T-helper 9 cell (primary cell): ENCODE measurements at places on chromosomes 11 and 22.

GRCh38 chr11:119316016-119316728, 758 bp downstream of the MCAM start:
- no peak for DNase-seq

GRCh38 chr11:117876341-117877119, at the start of gene FXYD6:
TSS of gene FXYD6 (minus strand) at chr11:117876658. CDS start at chr11:117842776, 33,882 bp downstream.
- no peak for DNase-seq

DNA sequence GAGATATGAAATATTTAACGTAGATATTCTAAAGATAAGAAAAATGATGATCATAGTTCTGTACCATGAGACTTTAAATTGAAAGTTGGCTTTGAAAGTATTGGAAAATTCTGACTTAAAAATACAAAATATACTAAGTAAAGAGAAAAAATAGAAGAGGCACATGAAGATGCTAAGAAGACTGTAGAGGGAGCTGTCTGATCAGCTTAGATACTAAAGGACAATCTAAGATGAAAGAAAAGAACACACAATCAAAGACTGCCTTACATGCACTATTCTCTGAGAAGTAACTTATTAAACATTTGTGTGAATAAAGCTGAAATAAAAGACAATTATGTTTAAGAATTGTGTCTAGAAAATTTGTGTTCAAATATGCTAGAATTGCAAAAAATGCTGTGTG, 55.1 kb downstream of the RBMXL2 start:
- DNase-seq = no peak

DNA sequence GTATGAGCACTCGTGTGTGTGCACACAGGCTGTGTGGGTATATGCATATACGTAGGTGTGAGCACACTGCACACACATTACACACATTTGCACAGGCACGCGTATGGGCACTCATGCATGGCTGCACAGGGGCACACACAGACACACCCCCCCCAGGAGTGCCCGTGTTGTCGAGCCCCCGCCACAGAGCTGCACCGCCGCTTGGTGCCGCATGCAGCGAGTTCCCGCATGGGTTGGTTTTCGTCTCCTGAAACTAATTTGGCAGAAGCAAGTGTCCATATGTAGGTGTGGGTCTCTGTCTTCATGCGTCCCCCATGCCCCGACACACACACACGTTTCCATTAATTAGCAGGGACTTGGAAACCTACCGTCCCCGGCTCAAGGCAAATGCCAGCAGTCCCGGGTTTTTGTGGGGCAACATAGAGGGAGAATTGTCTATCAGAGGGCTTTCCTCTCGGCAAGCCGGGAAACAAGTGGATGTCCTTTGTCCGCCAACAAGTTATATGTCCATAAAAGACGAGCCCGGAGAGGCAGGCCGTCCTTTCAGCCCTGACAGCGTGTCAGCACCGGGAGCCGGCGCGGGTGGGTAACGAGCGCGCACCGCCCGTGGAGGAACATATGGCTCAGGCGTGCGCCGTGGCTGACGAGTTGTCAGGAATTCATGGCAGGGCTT, 1291.7 kb downstream of the BRD1 start:
- no peak for DNase-seq

GRCh38 chr11:3139086-3139440, 26.0 kb downstream of the OSBPL5 start:
- no peak for DNase-seq

DNA sequence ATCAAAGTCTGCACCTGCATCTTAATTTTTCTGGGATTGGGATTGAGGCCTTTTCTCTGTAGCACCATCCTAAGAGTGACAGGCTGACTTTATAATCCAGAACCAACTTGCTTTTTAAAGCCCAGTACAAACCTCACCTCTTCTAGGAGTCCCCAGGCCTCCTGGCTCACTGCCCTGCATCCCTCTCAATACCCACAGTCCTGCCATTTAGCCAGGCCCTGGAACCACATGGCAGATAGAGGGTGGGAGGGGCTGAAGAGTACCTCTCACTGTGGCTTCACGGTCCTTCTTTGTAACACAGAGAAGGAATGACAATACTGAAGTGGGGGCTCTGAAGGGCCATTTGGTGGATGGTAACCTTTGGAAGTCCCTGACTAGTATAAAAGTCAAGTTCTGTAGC, 63.5 kb upstream of the PHOX2A start:
- DNase-seq = no peak

DNA sequence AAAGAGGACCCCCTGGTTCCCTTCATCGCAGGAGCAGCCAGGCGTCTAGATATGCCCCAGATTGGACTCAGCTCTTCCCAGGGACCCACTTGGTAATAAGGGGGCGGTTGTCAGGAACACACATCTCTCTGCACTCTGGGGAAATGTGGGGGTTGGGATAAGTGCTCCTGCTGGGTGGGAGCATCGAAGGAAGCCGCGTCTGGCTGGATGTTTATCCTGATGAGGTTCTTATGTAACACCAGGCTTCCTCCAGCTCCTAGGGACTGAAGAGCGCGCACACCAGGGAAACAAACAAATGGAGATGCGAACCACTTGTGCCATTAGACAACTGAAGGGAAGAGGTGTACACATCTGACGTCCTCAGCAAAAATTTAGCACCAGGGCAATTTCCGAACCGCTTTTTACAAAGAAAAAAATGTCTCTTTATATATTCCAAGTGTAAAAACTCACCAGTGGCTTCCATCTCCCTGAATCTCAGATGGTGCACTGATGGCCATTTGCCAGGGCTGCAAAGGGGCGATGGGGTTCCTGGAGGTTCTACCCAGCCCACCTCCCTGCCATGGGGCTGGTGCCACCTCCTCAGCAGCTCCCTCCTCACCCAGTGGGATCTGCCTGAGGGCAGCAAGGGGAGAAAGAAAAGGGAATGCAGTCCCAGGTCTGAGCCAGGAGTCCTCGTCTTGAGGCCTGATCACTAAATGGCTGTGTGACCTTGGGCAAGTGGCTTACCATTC, 89.4 kb downstream of the PKNOX2 start:
- DNase-seq = no peak

- DNase-seq = no peak
These were observed 1.7 kb downstream of the TRPT1 start for GRCh38 chr11:64224151-64224890.

DNA sequence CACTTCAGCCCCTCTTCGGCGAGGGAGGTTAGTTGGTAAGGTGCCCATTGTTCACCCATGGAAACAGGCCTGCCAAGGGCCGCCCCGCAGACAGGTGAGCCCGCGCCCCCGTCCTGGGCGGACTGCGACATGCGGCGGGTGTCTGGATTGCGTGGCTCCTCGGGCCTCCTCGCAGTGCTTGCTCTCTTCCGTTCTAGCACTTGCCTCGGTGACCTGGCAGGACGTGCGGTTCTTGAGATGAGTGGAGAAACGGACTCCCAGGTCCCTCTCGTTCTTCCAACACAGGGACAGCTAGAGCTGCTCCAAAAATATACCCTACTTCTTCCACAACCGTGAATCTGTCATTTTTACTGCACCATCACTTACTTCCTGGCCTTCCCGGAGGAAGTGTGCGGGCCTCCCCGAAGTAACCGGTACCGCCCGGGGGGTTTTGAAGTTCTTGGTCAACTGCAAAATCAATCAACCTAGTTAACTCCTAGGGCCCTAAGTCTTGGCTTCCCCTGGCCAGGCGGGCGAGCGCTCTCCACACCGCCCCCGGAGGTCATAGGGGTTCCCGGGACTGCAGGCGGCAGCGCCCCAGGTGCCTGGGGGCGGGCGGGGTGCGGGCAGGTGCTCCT, 745 bp upstream of the ZBTB44 start:
- peak; percentile 48 for DNase-seq
